ENCODE measurements at places on chromosomes 1 and 21.

DNA sequence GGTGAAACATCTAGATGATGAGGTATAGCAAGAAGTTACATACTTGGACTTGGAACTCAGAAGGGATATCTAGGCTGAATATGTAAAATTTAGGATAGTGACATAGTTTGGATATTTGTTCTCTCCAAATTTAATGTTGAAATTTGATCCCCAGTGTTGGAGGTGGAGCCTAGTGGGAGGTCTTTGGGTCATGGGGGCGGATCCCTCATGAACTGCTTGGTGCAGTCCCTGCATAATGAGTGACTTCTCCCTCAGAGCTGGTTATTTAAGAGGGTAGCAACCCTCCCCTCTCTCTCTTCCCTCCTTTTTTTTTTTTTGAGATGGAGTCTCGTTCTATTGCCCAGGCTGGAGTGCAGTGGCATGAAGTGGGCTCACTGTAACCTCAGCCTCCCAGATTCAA, 15.5 kb downstream of the ST3GAL3 start:
- DNase-seq: no peak

- DNase-seq: no peak
Measured at GRCh38 chr1:82689217-82689616, 888.5 kb downstream of the ADGRL2 start.

DNA sequence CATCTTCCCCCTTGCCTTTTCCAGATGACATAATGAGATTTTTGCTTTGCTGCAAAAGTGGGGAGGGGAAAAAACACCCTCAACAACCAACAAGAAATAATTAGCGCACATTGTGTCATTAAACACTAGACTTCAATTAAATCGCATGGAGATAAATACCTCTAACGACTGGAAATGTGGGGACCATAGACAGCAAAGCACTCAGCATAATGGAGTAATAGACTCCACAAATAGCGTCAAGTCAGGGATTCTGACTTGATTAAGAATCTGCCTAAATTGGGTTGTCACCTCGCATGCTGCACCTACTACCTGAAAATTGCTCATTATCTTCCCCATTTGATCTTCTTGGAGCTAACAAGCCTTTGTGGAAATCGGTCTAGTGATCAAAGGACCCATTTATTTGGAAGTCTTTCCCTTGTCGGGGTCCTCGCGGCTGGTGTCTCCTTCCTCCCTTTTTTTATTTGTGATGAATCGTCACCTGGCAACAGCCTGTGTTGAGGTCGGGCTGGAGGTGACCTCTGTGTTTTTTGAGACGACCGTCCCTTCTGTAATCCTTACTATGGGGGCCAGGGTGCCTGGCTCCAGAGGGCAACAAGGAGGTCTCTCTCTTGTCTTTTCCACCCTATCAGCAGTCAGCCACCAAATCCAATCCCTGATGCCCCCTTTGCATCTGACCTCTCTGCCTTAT, 75.3 kb upstream of the IGSF21 start:
- DNase-seq: no peak

DNA sequence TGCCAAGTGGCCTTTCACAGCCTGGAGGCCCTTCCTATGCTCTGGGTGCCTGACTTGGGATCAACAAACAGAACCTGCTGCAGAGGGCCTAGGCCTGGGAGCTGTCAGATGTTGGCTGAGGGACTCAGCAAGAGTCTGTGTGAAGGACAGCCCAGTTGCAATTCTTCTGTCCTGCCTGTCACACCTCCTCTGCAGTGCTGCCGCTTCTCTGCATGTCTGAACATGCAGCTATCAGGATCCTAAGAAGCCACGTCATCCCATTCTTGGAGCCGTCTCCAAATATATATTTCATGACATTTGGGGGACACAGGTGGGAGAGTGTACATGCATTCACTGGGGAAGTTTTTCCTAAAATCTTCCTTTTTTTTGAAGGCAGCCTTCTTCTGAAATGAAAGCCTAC, 8.6 kb downstream of the FCAMR start:
- no peak for DNase-seq

DNA sequence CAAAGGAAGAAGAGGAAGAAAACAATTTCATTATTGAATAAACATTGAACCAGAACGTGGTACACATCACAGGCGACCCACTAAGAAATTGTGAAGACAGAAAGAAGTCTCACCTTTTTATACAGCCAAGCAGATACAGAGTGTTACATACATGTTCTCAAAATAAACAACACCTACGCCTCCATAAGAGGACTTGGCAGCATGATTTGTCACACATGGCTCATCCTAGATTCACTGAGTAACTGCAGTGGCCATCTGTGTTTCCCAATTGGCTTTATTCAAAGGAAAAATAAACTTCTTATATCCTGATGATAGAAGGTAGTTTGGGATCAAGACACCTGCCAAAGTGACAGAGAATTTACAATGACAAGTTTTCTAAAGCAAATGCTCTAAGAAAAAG, 7.6 kb upstream of the KRTAP19-8 start:
- no peak for DNase-seq

DNA sequence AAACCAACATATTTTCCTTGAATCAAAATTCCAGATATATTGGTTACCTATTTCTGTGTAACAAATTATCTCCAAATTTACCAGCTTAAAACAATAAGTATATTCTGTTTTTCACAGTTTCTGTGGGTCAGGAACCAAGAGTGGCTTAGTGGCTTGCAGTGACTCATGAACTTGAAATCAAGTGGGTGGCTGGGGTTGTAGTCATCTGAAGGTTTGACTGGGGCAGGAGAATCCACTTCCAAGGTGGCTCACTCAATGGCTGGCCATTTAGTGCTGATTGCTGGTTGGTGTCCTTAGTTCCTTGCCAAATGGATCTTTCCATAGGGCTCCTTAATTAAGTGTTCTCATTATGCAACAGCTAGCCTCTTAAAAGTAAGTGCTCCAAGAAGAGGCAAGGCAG, 43.8 kb downstream of the ALG14 start:
- no peak for DNase-seq

- no peak for DNase-seq
Measured at GRCh38 chr1:3219005-3219790, 150.2 kb downstream of the PRDM16 start.

GRCh38 chr1:8607906-8608305, 209.5 kb downstream of the RERE start:
- no peak for DNase-seq

DNA sequence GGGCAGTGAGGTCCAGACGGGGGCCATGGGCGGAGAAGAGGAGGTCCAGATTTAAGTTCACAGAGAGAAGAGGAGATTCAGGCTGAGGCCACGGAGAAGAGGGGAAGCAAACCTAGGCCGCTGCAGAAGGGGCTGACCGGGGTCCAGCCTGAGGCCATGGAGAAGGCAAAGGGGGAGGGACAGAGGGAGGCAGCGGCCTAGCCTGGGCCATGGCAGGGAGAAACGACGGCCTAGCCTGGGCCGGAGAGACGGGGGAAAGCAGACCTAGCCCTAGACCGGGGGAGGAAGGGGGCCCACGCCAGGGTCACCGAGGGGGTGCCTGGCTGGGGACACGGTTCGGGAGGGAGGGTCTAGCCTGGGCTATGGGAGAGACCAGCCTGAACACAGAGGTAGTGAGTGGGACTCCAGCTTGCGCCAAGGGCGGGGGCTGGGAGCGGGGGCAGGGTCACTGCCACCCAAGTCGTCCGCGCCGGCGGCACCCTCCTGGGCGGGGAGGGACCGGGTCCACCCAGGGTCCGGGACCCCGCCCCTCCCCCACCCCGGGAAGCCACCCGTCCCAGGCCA, 459 bp downstream of the CAPZB start:
- no peak for DNase-seq

DNA sequence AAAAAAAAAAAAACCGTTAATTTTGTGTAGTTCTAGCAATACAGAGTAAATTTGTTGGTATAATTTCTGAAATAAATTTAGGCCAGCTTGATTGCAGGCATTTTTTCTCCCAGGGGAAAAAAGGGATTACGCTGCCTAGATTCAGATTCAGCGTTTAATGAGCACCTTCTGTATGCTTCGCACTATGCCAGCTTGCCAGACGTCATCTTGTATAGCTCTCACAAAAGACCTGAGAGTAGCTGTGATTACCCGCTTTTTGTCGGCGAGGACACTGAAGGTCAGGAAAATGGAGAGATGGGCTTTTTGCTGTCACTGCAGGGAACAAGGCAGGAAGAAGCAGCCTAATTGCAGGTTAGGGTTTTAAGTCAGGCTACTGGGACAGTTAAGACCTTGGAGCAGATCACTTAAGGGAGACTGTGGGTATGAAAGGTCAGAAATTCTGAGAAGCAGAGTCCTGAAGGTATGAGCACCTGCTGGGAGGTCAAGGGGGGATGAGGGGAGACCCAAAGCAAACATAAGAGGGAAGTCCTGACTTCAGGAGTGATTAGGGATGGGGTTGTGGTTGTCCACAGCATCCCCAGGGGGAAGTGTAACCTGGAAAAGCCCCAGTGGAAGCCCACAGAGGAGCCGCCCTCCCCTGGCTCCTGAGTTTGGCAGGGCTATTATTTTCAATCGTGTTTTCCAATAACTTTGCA, 39.0 kb downstream of the TMCC2 start:
- no peak for DNase-seq

DNA sequence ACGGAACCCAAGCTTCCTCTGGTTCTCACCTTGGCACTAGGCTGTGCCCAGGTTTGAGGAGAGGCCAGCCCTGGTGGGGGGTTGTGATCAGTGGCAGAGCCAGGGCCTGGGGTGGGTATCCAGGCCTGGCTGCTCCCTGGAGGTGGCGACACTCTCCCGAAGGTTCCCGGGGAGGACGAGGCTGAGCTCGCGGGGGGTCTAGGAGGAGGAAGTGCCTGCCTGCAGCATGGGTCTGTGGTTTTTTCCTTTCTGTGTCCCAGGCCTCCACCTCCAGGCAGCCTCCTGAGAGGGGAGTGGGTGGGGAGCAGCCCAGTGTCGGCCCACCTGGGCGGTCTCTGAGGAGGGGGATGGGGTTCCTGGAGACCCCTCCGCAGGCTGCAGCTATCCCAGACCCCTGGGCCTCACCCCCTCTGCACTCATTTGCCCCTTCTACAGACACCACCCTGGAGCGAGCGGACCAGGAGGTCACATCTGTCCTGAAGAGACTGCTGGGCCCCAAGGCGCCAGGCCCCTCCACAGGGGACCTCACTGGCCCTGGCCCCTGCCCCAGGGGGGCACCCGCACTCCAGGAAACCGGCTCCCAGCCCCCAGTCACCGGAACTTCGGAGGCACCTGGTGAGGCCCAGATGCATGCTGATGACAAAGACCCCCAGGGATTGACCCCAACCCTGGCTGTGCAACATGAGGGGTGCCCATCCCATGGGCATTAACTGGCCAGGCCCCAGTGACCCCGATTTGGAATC, 44.3 kb downstream of the TRIM11 start:
- DNase-seq: no peak

DNA sequence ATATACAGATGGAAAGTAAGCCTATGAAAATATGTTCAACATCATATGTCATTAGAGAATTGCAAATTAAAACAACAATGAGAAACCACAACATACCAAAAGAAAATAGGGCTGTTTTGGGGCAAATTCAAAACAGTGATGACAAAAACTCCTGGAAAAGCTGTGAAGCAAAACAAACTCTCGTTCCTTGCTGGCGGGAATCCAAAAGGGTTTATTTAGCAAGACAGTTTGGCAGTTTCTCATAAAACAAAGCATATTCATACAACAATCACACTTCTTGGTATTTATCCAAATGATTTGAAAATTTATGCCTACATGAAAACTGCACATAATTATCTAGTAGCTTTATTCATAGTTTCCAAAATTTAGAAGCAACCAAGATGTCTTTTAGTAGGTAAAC, 44.4 kb downstream of the COL11A1 start:
- DNase-seq: no peak

DNA sequence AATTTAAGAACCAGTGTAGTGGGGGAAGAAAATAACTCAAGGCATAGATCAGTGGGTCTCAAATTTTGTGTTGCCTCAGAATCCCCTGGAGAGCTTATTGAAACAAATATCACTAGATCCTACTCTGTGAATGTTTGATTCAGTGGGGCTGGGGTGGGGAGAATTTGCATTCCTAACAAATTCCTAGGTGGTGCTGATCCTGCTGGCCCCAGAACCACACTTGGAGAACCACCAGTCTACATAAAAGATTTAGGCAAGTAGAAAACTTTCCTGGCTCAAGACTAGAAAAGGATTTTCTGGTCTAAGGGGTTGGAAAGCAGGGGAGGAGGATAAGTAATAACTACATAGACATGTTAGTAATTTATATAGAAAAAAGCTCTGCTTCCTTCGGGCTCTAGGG, 34.1 kb upstream of the C1orf21 start:
- no peak for DNase-seq

DNA sequence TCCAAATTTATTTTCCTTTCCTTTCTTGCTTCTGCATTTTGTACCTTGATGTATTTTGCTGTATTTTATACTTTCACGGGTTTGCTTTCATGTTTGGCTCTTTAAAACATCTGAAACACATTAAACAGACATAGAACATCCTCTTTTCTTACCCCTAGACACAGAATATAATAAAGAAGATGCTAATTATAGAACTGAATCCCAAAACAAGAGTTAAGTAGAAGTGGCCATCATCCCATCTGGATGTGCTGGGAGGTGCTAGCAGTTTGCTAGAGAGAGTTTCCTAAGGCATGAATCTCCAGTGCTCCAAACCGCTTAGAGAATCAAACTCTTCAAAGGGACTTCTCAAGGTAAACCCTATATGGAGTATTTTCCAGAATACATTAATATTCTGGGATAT, 53.9 kb upstream of the GNG12 start:
- no peak for DNase-seq

DNA sequence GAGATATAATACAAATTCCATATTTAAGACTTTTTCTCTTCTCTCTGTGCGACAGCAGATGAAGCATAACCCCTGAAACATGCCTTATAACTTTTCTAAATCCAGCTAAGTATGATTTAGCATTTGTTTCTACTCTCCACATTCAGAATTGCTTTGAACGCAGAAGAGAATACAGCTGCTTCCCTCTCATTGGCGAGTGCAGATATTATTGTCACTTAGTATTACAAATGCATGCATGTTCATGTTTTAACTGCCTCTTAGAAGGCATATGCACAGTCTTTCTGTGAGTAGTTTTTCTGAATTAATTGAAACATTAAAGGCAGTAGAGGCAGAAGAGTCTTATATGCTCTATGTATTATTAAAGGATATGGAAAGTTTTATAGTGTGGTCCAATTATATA, 217.1 kb downstream of the ZP4 start:
- no peak for DNase-seq

- DNase-seq: no peak
Measured at GRCh38 chr1:162215902-162216301, 146.4 kb downstream of the NOS1AP start.

GRCh38 chr1:176858433-176858916, 306.0 kb downstream of the ASTN1 start:
- DNase-seq: no peak

DNA sequence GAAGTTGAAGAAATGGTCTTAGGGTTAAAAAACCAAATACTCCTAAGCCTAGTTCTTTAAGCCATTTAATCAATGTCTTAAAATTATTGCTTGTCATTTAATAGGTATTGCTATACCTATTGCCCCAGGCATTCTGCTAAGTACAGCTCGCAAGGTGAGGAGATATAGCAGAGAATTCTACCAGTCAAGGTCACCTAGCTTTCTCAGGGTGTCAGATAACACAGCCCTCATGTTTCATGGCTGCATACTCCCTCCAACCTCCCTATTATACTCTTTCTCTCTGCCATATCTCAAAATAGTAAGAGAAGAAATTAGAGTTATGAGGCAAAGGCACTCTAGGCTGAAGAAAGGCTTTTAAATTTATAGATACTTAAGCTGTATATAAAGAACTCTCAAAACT, 68.4 kb upstream of the GPR88 start:
- no peak for DNase-seq

GRCh38 chr1:233655301-233655740, 41.4 kb downstream of the KCNK1 start:
- no peak for DNase-seq

- no peak for DNase-seq
Measured at GRCh38 chr1:175195281-175195680, 2.7 kb upstream of the KIAA0040 start.

Measured in NCI-H1105 (cell line).